ENCODE measurements at places on chromosomes 13 and 19.

DNA sequence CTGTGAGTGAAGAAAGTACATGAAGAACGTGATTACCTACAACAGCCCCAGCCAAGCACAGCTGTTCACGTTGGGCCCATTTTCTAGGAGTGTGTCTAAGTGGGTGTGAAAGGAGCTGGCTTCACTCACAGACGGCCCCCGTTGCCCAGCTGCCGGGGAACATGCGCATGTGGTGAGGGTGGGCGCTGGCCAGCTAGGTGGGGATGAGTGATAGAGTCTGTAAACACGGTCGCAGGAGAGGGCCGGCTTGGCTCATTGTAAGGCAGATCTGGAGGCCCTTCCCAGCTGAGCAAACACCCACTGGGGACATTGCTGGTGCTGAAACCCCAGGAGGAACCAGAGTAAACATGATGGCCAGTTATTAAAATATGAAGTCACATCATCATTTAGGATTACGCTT lies 160.5 kb downstream of the TEX29 start:
- DNase-seq = no peak

GRCh38 chr19:45515081-45515624 lies 7.9 kb downstream of the VASP start:
- DNase-seq = no peak

DNA sequence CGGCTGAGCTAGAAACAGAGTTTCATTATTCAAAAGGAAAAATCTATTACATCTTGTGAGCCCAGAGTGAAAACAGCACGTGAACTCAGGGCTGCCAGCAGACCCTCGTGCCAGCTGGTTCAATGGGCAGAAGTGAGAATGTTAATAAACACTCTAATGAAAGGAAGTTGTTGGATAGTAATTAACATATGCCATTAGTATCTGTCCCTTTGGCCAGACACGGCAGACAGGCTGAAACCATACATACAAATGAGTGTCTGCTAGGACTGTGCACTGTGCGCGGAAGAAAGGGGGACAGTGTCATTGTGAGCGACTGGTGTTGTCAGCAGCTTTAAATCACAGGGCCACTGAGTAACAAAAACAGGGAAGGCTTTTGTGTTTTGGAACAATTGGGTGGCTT lies 121.9 kb upstream of the TSC22D1 start:
- no peak for DNase-seq

DNA sequence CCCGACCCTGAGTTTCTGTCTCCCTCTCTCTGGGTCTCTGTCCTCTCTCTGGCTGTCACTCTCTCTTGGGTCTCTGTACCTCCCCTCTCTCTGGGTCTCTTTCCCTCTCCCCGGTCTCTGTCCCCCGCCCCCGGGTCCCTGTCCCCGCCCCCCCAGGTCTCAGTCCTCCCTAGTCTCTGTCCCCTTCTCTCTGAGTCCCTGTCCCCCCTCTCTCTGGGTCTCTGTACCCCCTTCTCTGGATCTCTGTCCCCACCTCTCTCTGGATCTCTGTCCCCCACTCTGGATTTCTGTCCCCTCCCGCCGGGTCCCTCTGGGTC lies 2.3 kb upstream of the FTL start:
- no peak for DNase-seq

DNA sequence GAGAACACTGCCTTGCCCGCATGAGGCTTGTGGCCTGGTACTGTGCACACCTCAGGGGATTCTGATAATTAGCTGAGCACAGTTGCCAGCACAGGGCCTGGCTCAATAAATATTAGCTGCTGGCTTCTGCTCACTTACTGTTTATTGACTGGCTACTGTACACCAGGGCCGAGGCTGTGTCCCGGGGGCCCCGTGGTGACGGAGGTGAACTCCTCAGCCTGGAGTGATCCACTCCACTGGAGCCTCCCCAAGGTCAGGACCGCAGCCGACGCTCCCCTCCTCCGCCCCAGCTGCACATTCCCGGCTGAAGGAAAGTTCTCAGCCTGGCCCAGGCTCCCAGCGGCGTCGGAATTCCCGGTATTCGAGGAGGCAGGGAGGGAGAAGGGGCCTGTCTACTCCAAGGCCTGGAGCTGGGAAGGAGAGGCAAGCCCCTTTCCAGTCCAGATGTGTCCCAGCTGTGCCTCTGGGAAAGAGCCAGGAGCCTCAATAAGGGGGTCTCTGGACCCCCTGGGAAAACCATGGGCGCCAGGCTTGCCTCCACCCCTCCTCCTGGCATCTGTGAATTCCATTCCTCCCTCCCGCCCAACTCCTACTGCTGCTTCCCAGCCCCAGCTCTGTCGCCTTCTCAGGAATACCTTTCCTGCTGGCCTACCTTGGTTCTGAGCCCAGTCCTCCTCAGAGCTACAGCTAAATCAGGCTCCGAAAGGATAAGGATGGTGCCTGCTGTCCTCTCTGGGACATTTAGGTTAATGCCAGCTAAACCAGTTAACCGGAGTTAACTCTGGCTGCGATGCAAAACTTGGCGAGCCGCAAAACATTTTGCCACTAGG lies 7.3 kb downstream of the RPS16 start:
- peak; percentile 89 for DNase-seq

GRCh38 chr19:7477758-7478157 lies 11.1 kb downstream of the PEX11G start:
- no peak for DNase-seq

DNA sequence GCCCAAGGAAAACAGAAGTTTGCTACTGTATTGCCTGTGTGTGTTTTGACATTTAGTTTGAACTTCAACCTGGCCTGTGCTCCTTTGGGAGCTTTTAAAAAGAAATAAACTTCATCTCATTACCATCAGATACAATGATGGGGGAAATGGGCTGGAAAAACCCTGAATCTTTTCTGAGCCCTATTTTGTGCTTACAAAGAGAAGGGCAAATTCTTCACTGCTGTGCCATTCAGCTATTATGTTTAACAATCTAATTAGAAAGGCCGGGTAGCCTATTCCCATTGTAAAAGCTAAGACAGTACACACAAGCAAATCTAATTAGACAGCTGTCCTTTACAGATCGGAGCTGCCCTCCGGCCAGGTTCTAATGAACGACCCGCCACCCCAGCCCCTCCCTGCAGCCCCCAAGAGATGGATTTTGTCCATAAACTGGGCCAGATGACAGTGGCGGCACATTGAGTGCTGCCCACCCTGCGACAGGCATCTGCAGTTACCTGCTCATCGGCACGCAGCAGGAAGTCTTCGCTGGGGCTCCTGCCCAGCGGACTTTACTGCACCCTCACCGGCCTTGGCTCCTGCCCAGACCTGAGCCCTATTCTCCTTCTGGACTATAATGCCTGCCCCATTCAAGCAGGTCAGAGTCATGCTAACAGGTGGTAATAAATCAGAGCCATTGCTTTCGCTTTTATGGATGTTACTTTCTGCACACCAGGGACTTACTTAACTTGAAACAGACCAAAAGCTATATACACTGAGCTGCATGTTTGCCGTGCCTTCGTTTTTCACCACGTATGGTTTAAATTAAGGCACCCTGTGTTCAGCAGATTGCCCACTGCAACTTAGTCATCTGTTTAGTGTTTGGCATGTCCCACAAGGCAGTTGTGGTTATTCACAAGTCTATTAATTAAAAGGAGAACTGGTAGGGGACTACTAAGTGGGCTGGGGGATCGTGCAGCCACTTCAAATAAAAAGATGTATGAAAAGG lies 549.6 kb downstream of the FGF9 start:
- no peak for DNase-seq

DNA sequence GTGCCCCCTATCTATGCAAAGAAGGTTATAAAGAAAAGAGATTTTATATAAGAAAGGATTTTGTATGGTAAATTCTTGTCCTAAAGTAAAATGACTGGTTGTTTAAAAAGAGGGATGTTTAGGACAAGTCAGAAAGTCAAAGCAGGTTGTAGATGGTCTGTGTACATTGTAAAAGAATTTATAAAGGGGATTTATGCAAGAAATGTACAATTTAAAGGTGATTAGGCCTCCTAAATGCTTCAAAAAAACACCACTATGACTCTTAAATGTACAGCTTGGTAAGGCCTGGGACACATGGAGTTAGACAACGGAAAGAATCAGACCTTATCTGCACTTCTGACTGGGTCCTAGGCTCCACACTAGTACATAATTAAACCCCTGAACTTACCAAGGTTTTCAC lies 19.3 kb upstream of the C13orf42 start:
- no peak for DNase-seq

DNA sequence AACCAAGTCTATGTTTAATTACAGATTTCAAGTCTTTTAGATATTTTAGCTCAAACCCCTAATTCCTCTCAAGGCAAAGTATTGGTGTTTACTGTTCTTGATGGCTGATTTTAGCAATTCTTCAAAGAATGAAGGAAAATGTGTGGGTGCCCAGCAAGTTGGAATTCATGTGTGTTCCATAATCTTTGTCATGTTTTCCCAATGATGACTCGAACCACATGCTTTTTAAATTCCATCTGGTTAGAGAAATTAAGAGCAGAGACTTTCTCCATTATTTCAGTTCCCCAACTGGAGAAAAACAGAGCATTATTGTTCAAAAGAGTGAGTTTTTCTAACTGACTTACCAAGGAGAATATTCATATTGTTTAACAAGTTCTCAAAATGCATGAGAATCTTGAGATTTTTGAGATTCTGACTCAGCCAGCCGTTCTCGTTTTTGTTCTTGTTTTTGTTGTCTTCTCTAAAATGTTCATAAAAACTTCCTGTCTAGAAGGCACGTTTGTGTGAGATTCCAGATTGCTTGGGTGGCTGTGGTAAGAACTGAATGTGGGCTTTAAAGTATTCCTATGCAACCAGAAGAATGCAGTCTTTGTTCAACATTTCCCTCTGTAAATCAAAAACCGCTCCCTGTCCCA lies 404.7 kb downstream of the IRS2 start:
- DNase-seq = peak; percentile 76

DNA sequence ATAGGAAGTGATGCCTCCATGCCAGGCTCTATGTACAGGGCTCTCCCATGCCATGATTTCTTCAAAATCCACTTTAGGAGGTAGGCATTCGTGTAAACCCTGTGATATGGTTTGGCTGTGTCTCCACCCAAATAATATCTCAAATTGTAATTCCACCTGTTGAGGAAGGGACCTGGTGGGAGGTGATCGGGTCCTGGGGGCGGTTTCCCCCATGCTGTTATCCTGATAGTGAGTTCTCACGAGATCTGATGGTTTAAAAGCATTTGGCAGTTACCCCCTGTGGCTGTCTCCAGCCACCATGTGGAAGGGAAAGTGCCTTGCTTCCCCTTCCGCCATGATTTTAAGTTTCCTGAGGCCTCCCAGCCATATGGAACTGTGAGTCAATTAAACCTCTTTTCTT lies 8.1 kb downstream of the SARS2 start:
- DNase-seq = no peak

DNA sequence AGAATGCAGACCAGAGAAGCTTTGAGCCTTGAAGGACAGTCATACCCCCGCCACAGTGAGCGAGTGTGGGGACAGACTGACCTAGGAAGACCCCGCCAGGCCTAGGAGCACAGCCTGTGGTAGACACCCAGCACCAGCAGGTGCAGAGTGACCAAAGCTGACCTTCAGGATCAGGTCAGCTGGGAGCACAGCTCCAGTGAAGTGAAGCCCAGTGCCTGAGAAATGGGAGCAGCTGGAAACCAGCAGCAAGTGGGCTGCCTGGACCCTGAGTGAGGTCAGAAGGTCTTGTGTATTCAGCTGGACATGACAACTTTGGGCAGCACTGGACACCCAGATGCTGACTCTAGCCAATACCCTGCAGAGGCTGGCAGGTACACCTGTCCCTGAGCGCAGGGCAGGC lies 268.9 kb downstream of the TEX29 start:
- no peak for DNase-seq

GRCh38 chr13:114174529-114174961 lies 4.5 kb upstream of the CFAP97D2 start:
- no peak for DNase-seq
